CD8-positive, alpha-beta T cell (primary cell): ENCODE measurements at places on chromosomes 11 and 22. TPM values are rescaled to one million over a fixed set of nuclear protein-coding genes. Genes with fewer than 3 reads are reported as not detected.

Gene SUSD2
- total RNA-seq, result 1.2 TPM

GRCh38 chr11:128548649-128549255 lies 38.6 kb downstream of the ETS1 start:
- DNase-seq, result peak; percentile 24

Gene OR8D4
- not detected for total RNA-seq

GRCh38 chr22:45580726-45581381 lies 78.2 kb downstream of the FBLN1 start:
- DNase-seq, result no peak
